Activated CD4-positive, alpha-beta T cell treated with anti-CD3 and anti-CD28 coated beads, Interleukin-2, amount 10 ng/mL, durations not matched to agents 7 days and 5 days (primary cell): ENCODE measurements at places on chromosomes 5 and 9. TPM values are rescaled to one million over a fixed set of nuclear protein-coding genes. Genes with fewer than 3 reads are reported as not detected.
A peak's percentile ranks its signal among the peaks of the same experiment; 100 is the strongest.

DNA sequence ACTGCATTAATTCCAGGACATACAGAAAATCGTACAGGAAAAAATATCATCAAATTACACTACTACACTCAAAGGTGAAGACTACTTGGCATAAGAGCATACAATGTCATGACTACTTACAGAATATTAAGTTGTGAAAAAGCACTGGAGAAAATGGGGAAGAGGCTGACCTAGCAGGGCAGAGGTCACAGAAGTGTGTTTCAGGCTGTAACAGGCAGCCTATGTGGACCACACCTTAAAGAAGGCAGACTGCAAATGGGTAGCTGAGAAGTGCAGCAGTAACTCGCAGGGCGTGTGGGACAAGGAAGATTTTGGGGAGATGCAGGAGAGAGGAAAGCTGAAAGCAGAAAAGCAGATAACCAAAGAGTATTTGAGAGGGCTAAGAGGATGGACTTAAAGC is 167.0 kb upstream of the PIK3R1 start:
- no peak overlapping the region for H3K27ac ChIP-seq
- H3K27me3 ChIP-seq, result no peaks in the 10 kb centered on the region
- no peaks in the 10 kb centered on the region for H3K36me3 ChIP-seq
- H3K4me1 ChIP-seq, result no peaks in the 10 kb centered on the region
- DNase-seq, result no peak

DNA sequence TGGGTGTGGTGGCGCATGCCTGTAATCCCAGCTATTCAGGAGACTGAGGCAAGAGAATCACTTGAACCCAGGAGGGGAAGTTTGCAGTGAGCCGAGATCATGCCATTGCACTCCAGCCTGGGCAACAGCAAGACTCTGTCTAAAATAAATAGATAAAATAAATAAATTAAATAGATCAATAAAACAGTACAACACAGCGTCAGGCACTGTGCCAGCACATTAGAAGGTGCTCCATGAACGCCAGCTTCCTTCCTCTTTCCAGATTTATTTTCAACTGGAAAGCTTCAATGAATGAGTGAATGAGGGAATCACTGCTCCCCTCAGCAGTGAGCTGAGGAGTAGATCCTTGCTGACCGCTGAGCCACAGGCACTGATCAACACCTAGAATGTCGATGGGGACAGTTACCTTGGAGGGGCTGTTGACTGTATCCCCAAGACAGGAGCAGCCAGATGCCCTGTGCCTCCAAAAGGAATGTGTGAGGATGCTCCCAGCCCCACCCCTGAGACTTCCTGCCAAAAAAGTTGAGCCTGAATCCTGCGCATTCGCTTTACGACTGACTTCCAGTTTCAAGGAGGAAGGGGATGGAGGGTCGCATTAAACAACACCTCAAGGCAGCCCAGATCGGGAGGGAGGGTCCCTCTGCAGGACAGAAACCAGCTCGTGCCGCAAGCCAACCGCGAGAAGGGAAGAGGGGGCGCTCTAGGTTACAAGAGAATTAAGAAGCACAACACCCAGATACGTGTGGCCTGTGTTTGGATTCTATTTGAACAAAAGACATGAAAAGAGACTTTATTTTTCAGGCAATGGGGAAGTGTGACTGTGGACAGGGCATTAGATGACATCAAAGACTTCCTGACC is 54.0 kb upstream of the CNOT6 start:
- H3K4me1 ChIP-seq, result no peaks in the 10 kb centered on the region
- no peak overlapping the region for H3K27ac ChIP-seq
- no peaks in the 10 kb centered on the region for H3K36me3 ChIP-seq
- H3K27me3 ChIP-seq, result no peaks in the 10 kb centered on the region
- no peak overlapping the region for H3K4me3 ChIP-seq

DNA sequence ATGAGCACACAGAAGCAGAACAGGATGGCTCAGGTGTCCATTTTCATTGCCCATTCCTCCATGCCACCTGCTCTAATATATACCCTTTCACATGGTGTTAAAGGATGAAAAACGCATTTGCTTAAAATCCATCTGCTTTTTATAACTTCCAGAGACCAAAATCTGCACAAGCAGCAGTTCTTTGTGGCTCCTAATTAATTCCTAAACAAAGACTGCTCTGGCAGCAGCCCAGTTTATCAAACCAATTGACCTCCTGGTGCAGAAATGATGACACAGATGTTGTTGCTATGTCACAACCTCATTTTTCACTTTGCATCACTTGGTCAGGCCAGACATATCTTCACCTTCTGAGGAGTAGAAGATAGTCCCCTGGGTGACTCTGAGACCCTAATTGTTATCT is 141.2 kb downstream of the ASTN2 start:
- no peaks in the 10 kb centered on the region for H3K27me3 ChIP-seq
- no peaks in the 10 kb centered on the region for H3K4me1 ChIP-seq
- DNase-seq, result no peak
- no peaks in the 10 kb centered on the region for H3K36me3 ChIP-seq

GRCh38 chr9:129761901-129762369 is 9.1 kb upstream of the PTGES start:
- no peak overlapping the region for H3K4me3 ChIP-seq
- no peak overlapping the region for H3K27ac ChIP-seq
- H3K36me3 ChIP-seq, result no peaks in the 10 kb centered on the region
- H3K4me1 ChIP-seq, result peaks cover 11% of the 10 kb centered on the region
- no peak for DNase-seq
- peaks cover 3% of the 10 kb centered on the region for H3K27me3 ChIP-seq

DNA sequence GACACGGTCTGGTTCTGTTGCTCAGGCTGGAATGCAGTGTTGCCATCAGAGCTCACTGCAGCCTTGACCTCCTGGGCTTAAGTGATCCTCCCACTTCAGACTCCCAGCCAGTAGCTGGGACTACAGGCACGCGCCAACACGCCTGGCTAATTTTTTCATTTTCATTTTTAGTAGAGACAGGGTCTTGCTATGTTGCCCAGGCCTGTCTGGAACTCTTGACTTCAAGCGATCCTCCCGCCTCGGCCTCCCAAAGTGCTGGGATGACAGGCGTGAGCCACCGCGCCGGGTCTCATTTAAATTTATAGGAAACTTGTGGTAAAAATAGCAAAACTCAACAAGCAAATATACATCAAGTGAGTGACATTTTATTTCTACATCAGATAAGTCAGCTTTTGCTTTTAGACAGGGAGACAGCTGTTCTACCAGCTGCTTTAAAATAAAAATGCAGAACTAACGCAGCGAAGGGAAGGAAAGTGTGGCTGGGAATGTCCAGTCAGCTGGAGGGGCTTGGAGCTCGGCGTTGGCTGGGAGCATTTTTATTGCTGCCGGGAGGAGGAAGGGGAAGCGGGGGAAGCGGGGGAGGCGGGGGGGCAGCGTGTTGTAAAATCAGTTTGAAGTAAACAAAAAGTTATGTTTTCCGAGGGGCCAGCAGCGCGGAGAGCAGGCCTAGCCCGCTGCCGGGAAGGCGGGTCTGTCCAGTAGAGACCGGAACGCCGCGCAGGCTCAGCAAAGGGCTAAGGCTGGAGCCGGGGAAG is 707 bp upstream of the ZFYVE16 start:
- peak; percentile 9 for DNase-seq
- no peaks in the 10 kb centered on the region for H3K27me3 ChIP-seq
- peaks cover 3% of the 10 kb centered on the region for H3K36me3 ChIP-seq
- H3K4me3 ChIP-seq, result peak overlapping the region; percentile 85
- H3K4me1 ChIP-seq, result peaks cover 18% of the 10 kb centered on the region

- no peak overlapping the region for H3K4me3 ChIP-seq
- H3K4me1 ChIP-seq, result no peaks in the 10 kb centered on the region
- no peaks in the 10 kb centered on the region for H3K27me3 ChIP-seq
- no peaks in the 10 kb centered on the region for H3K36me3 ChIP-seq
Observed at GRCh38 chr5:117955831-117956230, 1032.5 kb downstream of the DTWD2 start.

DNA sequence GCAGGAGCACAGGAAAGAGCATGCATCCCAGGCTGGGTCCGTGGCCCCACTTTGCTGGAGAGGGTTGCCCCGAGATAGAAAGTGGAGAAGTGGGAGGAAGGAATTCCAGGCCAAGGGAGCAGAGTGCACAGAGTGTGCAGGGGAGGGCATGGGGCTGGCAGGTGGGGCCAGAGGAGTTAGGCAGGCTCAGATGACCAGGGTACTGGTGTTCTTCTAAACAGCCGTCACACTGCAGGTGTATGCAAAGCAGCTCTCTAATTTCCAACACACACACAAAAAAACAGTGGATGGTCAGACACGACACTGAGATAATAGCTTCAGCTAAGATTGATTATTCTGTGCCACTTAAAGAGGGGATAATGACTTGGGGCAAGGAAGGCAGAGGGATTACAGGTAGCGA is 212.2 kb downstream of the MTRR start:
- DNase-seq, result no peak
- no peak overlapping the region for H3K27ac ChIP-seq
- H3K4me1 ChIP-seq, result no peaks in the 10 kb centered on the region
- no peak overlapping the region for H3K4me3 ChIP-seq

DNA sequence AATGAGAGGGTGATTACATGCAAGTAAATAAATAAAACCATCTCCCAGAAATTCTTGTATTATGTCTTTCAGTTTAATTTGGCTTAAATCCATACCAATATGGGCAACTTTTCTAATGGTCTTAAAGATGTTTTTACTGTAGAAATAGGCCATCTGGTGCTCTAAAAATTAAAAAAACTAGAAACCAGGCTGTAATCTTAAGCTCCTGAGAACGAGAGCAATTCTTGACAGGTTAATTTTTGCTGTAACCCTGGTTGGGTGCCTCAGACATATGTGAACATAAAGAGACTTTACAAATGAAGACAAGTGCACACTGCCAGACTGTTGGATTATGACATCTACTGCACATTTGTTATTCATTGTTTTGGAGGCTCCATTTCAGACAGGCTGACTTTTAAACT is 246.8 kb upstream of the DAB2 start:
- H3K27me3 ChIP-seq, result peaks cover 20% of the 10 kb centered on the region
- H3K36me3 ChIP-seq, result no peaks in the 10 kb centered on the region
- H3K4me3 ChIP-seq, result no peak overlapping the region
- no peak overlapping the region for H3K27ac ChIP-seq
- no peaks in the 10 kb centered on the region for H3K4me1 ChIP-seq

GRCh38 chr5:99076723-99077640 is 148.2 kb upstream of the CHD1 start:
- H3K4me3 ChIP-seq, result no peak overlapping the region
- H3K36me3 ChIP-seq, result no peaks in the 10 kb centered on the region
- peaks cover 3% of the 10 kb centered on the region for H3K4me1 ChIP-seq
- peaks cover 6% of the 10 kb centered on the region for H3K27me3 ChIP-seq

GRCh38 chr5:143395638-143396352 is 7.7 kb downstream of the NR3C1 start:
- no peak for DNase-seq
- H3K4me3 ChIP-seq, result peak overlapping the region; percentile 17
- H3K27ac ChIP-seq, result no peak overlapping the region
- H3K36me3 ChIP-seq, result peaks cover 39% of the 10 kb centered on the region
- H3K27me3 ChIP-seq, result no peaks in the 10 kb centered on the region

DNA sequence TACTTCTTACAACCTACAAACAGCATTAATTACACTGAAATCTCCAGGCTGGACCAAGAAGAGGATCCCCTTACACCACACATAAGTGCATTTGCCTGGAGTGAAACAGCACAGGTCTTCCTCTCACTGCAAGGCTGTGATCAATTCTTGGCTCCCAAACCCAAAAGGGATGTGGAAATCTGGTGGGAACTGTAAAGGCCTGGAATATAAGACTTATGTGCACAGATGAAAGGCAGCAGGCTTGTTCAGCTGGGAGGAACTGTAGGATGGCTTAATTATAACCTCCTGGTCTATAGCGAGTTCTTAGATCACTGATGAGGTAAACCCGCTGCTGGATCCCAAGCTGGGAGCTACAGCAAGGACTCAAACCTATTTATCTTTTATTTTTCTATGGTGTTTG is 182.9 kb upstream of the TNC start:
- no peak overlapping the region for H3K27ac ChIP-seq
- H3K4me1 ChIP-seq, result no peaks in the 10 kb centered on the region
- no peaks in the 10 kb centered on the region for H3K36me3 ChIP-seq
- no peak overlapping the region for H3K4me3 ChIP-seq

GRCh38 chr9:129570450-129571297 is 50.2 kb downstream of the C9orf50 start:
- peaks cover 26% of the 10 kb centered on the region for H3K27me3 ChIP-seq
- DNase-seq, result no peak
- peaks cover 24% of the 10 kb centered on the region for H3K4me1 ChIP-seq
- H3K27ac ChIP-seq, result no peak overlapping the region

DNA sequence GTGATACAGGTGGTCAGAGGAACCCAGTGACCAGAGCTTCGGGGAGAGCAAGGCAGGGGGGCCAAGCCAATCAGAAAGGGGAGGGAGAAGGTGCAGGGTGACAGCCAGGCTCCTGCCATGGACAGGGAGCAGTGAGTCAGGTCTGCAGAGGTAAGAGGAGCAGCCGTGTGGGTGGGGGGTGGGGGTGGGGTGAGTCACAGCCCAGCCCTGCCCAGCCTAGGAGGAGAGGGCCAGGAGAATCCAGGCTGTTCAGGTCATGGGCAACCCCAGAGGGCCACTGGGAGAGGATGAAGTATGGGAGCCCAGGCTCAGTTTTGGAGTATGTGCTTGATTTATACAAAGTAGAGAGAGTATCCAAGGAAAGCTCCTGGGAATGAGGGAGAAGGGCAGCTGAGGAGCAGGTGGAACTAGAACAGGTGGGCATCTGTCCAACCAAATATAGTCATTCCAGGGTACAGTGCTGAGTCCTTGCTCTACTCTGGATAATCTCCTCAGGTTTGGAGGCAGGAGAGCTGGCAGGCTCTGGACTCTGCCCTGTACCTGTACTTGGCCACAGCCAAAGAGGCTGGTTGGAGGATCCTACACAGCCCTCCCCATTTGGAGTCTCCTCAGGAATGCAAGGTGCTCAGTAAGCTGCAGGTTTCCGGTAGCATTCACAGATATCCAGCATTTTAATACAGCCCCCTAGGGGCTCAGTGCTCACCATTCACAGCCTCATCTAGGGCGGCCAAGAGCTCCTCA is 1.6 kb downstream of the HBEGF start:
- no peak for DNase-seq
- H3K27ac ChIP-seq, result peak overlapping the region; percentile 98
- peaks cover 74% of the 10 kb centered on the region for H3K4me1 ChIP-seq

GRCh38 chr5:177437623-177438022 is 9.0 kb upstream of the PRR7 start:
- no peak overlapping the region for H3K4me3 ChIP-seq
- DNase-seq, result no peak
- H3K27ac ChIP-seq, result peak overlapping the region; percentile 31
- H3K36me3 ChIP-seq, result peaks cover 72% of the 10 kb centered on the region
- H3K4me1 ChIP-seq, result peaks cover 73% of the 10 kb centered on the region

DNA sequence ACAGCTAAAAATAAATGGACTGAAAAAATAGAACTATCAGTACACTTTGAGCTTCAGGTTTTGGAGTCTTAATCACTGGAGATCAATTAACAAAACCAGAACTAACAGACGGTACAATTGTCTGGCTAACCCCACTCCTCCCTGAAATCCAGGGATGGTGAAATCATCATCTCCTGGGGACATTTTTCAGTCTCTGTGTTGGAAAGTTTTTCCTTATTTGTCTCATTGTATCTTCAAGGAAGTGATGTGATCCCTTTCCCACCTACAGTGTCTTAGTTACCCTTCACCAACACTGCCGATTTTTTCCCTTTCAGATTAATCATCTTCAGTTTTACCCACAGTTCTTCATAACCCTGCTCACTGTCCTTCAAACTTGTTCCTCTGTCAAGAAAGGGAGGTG is 81.9 kb downstream of the MAP1B start:
- no peaks in the 10 kb centered on the region for H3K4me1 ChIP-seq
- H3K36me3 ChIP-seq, result no peaks in the 10 kb centered on the region
- no peak overlapping the region for H3K27ac ChIP-seq

The FAM151B gene
- 0.52 TPM for total RNA-seq

The PELO gene
- total RNA-seq, result 7.8 TPM

The IRX1 gene
- not detected for total RNA-seq

The PCDHB6 gene
- total RNA-seq, result not detected

The PCYOX1L gene
- total RNA-seq, result 34.5 TPM

The SH3RF2 gene
- 0.27 TPM for total RNA-seq

The PCDHA4 gene
- not detected for total RNA-seq

The ZDHHC11B gene
- total RNA-seq, result 0.87 TPM

The CSF1R gene
- total RNA-seq, result 0.15 TPM
